ENCODE measurements at places on chromosomes 2 and 18. TPM values are rescaled to one million over a fixed set of nuclear protein-coding genes. Genes with fewer than 3 reads are reported as not detected.

GRCh38 chr2:44980751-44981713 lies 28.2 kb downstream of the SIX2 start:
- no peak for DNase-seq

DNA sequence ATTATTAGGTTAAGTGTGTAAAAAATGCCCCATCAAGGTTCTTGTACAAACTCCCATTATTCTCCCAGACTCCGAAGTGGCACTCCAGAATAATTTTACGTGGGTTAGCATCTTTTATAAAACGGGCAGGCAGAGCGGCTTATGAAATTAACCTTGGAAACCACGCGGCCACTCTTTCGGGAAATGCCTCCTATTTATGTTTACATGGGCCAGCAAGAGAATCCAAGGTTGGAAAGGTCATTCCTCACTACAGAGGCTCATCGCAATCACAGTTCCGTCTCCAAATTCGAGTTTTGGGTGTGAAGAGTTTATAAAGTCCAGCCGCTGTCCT lies 1.2 kb upstream of the IMPA2 start:
- no peak for DNase-seq

GRCh38 chr2:68237404-68237803 lies 14.9 kb downstream of the PPP3R1 start:
- no peak for DNase-seq

Gene INO80D
- 62.3 TPM for total RNA-seq

GRCh38 chr2:148501545-148501944 lies 143.0 kb upstream of the EPC2 start:
- no peak for DNase-seq

- DNase-seq: no peak
These were observed 128.0 kb downstream of the EPHA4 start for GRCh38 chr2:221444106-221444505.

- DNase-seq: no peak
These were observed 136.5 kb upstream of the CDH20 start for GRCh38 chr18:61196750-61197149.

GRCh38 chr2:70767079-70767698 lies 811 bp downstream of the ADD2 start:
- DNase-seq: no peak

GRCh38 chr2:72415241-72415661 lies 267.6 kb upstream of the CYP26B1 start:
- DNase-seq: no peak

- no peak for DNase-seq
These were observed 33.9 kb downstream of the ZAP70 start for GRCh38 chr2:97747285-97747684.

Gene CTNNA2
- total RNA-seq: 0.88 TPM

Gene SERPINB4
- total RNA-seq: not detected

Gene ASIC4
- not detected for total RNA-seq

GRCh38 chr2:218332920-218333645 lies 23.6 kb upstream of the CATIP start:
- no peak for DNase-seq

Gene ACP1
- 80.9 TPM for total RNA-seq

Gene LDAH
- total RNA-seq: 12.6 TPM

DNA sequence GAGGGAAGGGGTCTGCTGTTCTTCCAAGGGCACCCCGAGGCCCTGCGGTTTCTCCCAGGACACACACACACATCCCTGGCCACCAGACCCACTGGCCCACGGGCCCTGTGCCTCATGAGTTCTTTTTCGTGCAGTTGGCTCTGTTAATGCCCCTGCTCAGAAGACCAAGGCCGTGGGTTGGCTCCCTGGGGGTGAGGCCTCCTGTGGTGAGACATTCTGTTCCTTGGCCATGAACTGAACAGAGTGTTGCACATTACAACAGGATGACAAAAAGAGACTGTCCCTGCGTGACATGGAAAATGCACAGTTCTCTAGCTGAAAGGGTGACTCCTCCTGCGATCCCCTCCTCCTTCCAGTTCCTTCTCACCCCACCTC lies 30.7 kb downstream of the SH2D6 start:
- no peak for DNase-seq

Gene CLIP4
- total RNA-seq: 14.2 TPM

Gene HOXD8
- 9.1 TPM for total RNA-seq

Gene PLCD4
- 1.5 TPM for total RNA-seq

GRCh38 chr2:54670485-54671009 lies 52.9 kb upstream of the EML6 start:
- no peak for DNase-seq

Gene LIMS4
- not detected for total RNA-seq

- no peak for DNase-seq
These were observed 1088.9 kb upstream of the PIK3C3 start for GRCh38 chr18:40866013-40866645.

- no peak for DNase-seq
These were observed 90.8 kb upstream of the MGAT4A start for GRCh38 chr2:98821629-98822135.

Gene CYP1B1
- 10.3 TPM for total RNA-seq

GRCh38 chr18:44916429-44917207 lies 235.9 kb downstream of the SETBP1 start:
- DNase-seq: no peak

Gene VIT
- total RNA-seq: 3.2 TPM

- DNase-seq: no peak
These were observed 1957.7 kb upstream of the CELF4 start for GRCh38 chr18:39523281-39523680.
